ENCODE measurements at places on chromosomes 2 and 18. TPM values are rescaled to one million over a fixed set of nuclear protein-coding genes. Genes with fewer than 3 reads are reported as not detected.

DNA sequence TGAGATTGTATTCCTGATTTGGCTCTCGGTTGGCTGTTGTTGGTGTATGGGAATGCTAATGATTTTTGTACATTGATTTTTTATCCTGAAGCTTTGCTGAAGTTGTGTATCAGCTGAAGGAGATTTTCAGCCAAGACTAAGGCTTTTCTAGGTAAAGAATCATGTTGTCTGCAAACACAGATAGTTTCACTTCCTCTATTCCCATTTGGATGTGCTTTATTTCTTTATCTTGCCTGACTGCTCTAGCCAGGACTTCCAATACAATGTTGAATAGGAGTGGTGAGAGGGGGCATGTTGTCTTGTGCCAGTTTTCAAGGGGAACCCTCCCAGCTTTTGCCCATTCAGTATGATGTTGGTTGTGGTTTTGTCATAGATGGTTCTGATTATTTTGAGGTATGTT lies 90.4 kb downstream of the CYP26B1 start:
- H3K27me3 ChIP-seq = peaks cover 15% of the 10 kb centered on the region
- no peaks in the 10 kb centered on the region for H3K36me3 ChIP-seq
- no peak for DNase-seq
- H3K27ac ChIP-seq = no peak overlapping the region
- peaks cover 1% of the 10 kb centered on the region for H3K4me1 ChIP-seq

DNA sequence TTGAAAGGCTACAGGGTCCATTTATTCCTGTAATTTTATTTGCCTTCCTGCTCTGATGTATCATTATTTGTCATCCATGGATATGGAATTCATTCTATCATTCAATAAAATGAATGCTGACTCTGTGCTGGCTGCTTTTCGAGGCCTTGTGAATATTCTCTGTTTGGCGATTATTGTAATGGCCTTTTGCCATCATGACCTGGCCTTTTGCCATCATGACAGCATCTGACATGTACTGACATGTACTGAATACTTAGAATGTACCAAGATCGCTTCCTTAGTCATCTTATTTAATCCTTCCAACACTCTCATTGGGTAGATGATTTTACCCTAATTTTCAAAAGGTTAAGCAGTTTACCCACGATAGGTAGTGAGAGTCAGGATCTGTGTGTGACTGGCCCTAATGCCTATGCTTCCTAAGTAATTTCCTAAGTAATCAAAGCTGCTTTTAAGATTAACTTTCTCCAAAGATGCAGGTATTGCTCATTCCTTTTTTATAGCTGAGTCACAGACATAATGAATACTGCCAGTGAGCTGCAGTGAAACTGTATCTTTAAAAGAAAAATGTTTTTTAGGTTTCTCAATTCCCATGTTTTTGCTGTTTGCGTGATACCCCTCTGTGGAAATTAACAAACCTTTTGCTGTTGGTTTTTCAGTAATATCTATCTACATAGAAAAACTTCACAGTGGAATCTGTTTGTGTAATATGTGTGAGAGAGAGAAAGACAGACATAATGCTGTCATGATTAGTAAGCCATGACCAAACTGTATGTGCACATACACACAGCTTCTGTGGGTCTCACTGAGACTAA lies 127.8 kb downstream of the CERS6 start:
- H3K27ac ChIP-seq = no peak overlapping the region
- H3K4me3 ChIP-seq = no peak overlapping the region
- no peaks in the 10 kb centered on the region for H3K27me3 ChIP-seq
- DNase-seq = no peak
- no peaks in the 10 kb centered on the region for H3K4me1 ChIP-seq

- H3K4me3 ChIP-seq = no peak overlapping the region
- no peak overlapping the region for H3K27ac ChIP-seq
- no peaks in the 10 kb centered on the region for H3K27me3 ChIP-seq
- H3K4me1 ChIP-seq = peaks cover 2% of the 10 kb centered on the region
Observed at GRCh38 chr2:174561283-174561971, 36.2 kb downstream of the WIPF1 start.

DNA sequence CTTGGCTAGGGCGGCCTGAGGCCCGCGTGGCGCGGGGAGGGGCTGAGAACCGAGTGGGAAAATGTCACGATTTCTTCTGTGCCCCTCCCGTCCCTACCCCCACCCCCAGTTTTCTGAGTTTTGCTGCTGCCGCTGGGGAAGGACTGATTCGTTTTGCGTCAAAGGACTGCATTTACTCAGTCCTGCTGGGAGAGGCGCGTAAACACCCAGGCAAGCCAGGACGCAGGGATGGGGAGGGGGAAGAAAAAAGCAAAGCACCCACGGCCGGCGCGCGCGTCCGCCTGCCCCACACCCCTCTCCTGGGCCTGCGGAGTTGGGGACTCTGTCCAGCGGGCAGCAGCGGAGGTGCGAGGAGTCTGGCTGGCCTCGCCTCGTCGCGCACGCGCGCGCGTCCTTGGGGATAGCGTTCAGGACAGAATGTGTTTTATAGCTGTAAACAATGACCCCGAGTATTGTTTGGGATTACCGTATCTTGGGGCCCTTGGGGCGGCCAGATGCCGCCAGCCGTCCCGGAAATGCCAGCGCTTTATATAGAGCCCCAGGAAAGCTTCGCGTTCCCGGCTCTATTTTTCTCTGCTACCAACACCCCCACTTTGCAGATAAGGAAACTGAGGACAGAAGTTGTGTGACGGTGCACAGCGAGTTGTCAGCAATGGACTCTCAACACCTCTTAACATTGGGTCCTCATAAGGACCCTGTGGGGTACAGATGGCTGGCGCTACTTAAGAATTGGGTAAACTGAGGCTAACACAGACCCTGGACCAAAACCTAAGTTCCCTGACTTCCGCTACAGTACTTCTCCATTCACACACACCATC lies 1.7 kb upstream of the FOSL2 start:
- peak; percentile 42 for DNase-seq
- no peaks in the 10 kb centered on the region for H3K36me3 ChIP-seq
- peak overlapping the region; percentile 83 for H3K4me3 ChIP-seq
- peaks cover 24% of the 10 kb centered on the region for H3K27me3 ChIP-seq

SERPINB3 gene
- not detected for total RNA-seq

- no peak overlapping the region for H3K4me3 ChIP-seq
- peaks cover 6% of the 10 kb centered on the region for H3K27me3 ChIP-seq
- H3K27ac ChIP-seq = peak overlapping the region; percentile 80
- H3K4me1 ChIP-seq = no peaks in the 10 kb centered on the region
- H3K36me3 ChIP-seq = no peaks in the 10 kb centered on the region
Observed at GRCh38 chr2:113236367-113237159, 42.2 kb downstream of the PAX8 start.

ZNF385B gene
- total RNA-seq = 5.5 TPM

- DNase-seq = no peak
- H3K27ac ChIP-seq = no peak overlapping the region
- peak overlapping the region; percentile 52 for H3K4me3 ChIP-seq
Observed at GRCh38 chr2:241063587-241063986, 38.5 kb downstream of the MTERF4 start.

CTLA4 gene
- total RNA-seq = not detected

AQP4 gene
- 1.7 TPM for total RNA-seq

DNA sequence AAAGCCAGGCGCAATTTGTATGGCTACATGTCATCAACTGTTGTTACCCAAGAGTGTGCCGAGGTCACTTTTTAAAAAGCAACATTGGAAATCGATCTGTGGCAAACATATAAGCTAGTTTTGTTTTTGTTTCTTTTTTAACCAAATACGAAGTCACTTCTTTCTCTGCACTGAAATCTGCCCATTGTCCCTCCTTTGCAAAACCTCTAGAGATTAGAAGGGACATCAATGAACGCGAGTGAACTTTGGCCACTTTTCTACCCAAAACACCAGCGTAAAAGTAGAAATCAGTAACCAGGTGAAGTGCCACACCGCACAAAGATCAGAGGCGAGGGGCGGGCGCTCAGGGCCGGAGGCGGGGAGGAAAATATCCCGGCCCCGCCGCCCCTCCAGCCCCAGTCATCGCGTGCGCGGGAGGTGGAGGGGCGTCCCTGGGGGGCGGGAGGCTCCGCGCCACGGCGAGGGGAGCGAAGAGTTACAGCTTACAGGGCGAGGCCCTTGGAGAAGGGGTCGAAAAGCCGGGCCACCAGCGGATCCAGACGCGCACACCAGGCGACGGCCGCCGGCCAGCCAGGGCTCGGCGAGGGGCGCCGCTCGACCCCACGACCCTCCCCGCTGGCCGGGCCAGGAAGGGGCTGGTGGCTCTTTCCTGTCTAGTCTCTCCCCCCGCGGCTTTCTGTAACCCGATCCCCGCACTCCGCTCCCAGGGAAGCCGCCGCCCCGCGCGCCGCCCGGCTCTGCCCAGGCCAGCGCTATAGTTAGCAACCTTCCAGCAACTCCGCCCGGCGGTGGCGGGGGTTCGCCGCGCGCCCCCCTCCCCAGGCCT lies 993 bp downstream of the RBMS1 start:
- H3K27ac ChIP-seq = peak overlapping the region; percentile 98
- DNase-seq = peak; percentile 73
- peaks cover 23% of the 10 kb centered on the region for H3K4me1 ChIP-seq
- peak overlapping the region; percentile 84 for H3K4me3 ChIP-seq
- no peaks in the 10 kb centered on the region for H3K36me3 ChIP-seq
- no peaks in the 10 kb centered on the region for H3K27me3 ChIP-seq

BUB1 gene
- 25.4 TPM for total RNA-seq

FHOD3 gene
- 1.6 TPM for total RNA-seq

All from progenitor cell of endocrine pancreas (in vitro differentiated cells).